Stimulated activated CD4-positive, alpha-beta T cell treated with anti-CD3 and anti-CD28 coated beads, Interleukin-1b, Interleukin-23, amount 100 ng/mL, for 1 hour (primary cell): ENCODE measurements at places on chromosomes 6 and 20.

DNA sequence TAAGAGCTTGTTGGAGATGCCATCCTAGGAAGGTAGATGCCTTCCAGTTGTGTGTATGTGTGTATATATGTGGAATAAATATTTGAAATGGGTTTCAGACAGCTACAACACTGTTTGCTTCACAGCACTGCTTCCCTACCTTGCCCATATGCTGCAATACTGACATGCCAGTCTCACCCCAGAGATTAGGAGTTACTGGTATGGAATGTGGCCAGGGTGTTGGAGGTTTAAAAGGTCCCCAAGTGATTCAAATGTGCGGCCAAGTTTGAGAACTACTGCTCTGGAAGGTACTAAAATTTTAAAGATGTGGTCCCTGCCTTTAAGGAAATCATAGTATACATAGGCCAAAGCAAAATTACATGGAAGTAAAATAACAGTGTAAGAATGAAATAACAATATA is 39.5 kb downstream of the BCKDHB start:
- DNase-seq = no peak

GRCh38 chr6:146670161-146670560 is 71.4 kb downstream of the ADGB start:
- no peak for DNase-seq

GRCh38 chr6:158009935-158010585 is 28.4 kb downstream of the SYNJ2 start:
- DNase-seq = no peak

GRCh38 chr6:159919011-159919511 is 28.3 kb downstream of the MAS1 start:
- DNase-seq = no peak

DNA sequence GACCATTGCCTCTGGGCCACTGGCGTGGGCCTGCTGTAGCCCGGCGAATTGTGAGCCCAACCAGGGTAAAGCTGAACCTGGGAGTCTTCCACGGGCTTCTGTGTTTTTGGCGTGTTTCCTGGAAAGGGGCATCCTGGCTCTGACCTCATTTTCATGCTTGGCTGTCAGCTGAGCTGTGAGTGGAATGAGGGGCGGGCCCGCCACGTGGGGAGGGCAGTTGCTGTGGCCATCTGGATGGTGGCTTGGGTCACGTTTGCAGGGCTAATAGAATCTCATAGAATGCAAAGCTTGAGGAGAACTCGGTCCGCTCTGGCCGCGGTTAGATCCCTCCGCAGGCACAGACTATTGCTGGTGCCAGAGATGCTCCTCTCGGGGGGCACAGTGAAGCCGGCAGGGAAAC is 263.0 kb downstream of the SMOC2 start:
- DNase-seq = no peak

GRCh38 chr6:2872423-2873358 is 30.4 kb downstream of the SERPINB9 start:
- DNase-seq = no peak

DNA sequence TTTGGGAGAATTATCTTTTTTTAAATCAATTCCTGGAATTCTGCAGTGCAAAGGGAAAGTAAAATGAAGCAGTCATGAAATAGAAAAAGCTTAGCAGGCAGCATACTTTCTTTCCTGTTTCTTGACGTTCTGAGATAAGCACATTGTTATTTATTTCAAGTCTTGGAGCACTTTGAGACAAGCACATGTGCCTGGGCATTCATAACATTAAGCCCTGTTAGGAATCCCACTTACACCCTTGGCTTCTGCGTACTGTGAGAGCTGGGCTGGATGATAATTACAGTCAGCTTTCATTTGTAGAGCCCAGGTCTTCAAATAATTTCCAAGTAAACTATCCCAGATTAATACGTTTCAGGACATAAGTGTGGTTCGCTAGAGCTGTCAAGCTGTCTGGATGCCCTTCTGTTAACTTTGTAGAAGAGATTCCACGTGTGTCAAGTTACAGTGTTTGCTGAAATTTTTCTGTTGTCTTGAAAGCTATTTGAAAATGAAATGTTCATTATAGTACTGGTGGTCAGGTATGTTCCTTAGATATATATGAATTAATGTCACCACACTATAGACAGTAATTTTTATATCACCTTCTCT is 8.9 kb downstream of the FARS2 start:
- DNase-seq = no peak
